ENCODE measurements at places on chromosomes 1 and 21. TPM values are rescaled to one million over a fixed set of nuclear protein-coding genes. Genes with fewer than 3 reads are reported as not detected.

GRCh38 chr1:153541641-153542590 is 1.2 kb upstream of the S100A5 start:
- DNase-seq, result no peak

Gene THEM5
- not detected for total RNA-seq

Gene PSRC1
- 0.64 TPM for total RNA-seq

DNA sequence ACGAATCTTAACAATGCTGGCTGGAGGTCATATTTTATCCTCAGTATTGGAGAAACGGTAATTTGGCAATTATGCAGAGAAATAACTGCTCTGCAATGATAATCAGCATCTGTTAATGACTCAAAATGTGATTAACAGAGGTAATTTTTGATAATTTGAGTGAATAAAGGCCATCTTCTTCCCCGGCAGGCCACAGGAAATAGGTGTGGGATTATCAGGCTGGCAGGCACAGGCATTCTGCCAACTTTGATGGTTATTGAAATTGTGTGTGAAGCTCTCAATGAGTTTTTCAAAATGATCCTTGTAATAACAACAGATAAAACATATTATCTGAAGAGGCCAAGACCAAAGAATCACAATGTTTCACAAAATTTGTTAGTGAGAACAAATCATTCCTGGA is 309.0 kb downstream of the PTGER3 start:
- DNase-seq, result no peak

DNA sequence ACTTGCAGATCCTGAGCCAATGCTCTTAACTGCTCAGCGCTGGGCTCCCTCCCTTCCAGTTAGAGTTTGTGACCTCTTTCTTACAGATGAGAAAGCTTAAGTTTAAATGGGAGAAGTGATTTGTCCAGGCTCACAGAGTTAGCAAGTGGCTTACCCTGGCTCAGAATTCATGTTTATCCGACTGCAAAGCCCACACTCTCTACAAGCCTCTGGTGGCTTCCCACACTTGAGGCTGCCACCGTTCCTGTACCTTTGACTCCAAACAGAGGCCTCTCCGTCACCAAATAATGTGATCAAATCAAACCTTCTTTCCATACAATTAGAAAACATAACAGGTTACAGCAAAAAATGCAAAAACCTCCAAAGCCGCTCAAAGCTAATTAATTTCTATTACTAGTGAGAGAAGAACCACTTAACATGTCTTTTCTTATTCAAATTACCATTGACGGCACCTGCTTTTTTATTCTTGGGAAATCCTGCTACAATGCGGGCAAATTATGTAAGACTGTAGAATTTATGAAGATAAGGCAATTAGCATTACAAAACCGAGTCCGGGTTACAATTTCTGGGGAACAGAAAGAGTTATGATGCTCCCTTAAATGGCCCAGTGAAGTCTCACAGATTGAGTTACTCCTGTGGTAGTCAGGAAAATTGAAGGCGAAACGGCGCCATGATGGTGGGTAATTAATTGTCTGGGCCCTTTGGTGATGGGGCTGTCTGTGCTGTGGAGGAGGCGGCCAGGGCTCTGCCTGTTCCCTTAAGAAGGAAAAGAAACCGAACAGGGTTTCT is 324.3 kb upstream of the POU3F1 start:
- no peak for DNase-seq

- DNase-seq, result no peak
Observed at GRCh38 chr1:224542783-224543440, 73.2 kb upstream of the CNIH3 start.

Gene FCGR3B
- 1.5 TPM for total RNA-seq

- DNase-seq, result no peak
Observed at GRCh38 chr1:5423109-5423508, 569.1 kb downstream of the NPHP4 start.

Gene ZNF648
- 0.09 TPM for total RNA-seq

- no peak for DNase-seq
Observed at GRCh38 chr1:11340233-11340632, 67.2 kb downstream of the UBIAD1 start.

DNA sequence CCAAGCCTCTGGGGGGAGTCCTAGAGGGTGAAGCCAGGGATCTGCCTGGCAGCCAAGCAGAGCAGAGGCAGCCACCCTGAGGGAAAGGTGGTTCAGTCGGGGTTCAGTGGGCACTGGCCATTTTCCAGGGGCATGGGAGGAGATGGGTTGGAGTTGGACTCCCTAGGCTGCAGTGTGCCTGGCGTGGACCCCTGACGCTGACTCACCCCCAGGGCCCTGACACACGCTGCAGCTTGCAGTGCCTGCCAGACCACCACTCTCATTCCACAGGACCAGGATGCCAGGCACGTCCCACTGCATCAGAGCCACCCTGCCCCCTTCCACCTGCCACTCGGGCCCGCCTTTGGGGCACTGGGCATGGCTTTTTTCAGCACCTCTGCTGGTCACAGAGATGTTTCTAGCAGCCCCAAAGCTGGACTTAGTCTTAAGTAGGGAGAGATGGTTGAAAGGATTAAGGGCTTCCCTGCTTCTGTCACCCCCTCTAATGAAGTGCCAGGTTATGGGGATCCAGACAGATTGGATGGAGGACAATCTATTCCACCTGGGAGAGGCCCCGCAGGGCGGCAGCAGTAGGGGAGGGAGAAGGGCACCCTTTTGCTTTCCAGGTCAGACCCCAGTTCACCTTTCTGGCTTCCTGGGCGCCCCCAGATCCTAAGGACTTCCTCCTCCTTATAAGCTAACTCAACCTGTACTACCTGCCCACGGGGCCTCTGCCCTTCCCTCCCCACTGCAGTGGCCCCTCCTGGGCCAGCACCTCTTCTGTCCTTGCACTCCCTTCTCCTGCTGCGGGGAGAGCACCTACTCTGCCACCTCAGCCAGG is 1.6 kb downstream of the SYT2 start:
- no peak for DNase-seq

DNA sequence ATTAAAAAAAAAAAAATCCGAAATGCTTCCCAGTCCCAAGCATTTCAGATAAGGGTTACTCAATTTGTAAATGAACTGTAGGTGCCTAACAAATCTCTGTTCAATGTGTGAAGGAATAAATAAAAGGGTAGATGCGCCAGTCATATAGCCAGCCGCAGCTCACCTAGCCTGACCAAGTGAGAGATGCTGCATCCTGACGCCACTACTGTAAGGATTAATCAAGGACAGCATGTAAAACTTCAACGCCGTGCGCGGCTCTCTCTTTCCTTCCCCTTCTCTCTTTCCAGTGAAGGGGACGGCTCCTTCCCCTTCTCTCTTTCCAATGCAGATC is 441 bp downstream of the PPT1 start:
- DNase-seq, result no peak

Gene KIF17
- total RNA-seq, result 0.56 TPM

GRCh38 chr1:162168261-162168660 is 98.8 kb downstream of the NOS1AP start:
- DNase-seq, result no peak

GRCh38 chr1:181134543-181135436 is 46.3 kb downstream of the IER5 start:
- no peak for DNase-seq

Gene DYNLT5
- 0.41 TPM for total RNA-seq

GRCh38 chr1:116178837-116179236 is 67.6 kb downstream of the MAB21L3 start:
- DNase-seq, result no peak

Gene TTC22
- total RNA-seq, result 8.0 TPM

GRCh38 chr1:89310505-89310904 is 37.8 kb upstream of the GBP5 start:
- no peak for DNase-seq

DNA sequence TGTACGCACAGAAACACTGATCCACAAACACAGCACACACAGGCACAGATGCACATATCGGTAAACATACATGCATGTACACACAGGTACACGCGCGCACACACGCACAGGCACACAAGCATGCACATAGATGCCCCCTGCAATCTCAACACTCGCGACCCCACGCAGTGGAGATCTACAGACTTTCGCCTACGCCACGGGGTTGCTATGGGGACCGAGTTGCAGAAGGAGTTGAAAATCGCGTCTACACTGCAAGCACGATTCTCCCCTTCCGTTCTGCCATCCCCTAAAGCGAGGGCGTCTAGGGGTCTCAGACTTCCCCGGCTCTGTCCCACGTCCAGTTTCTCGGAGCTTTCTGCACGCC is 826 bp downstream of the TRIM17 start:
- DNase-seq, result no peak

Gene PLA2G2A
- total RNA-seq, result 1.1 TPM

DNA sequence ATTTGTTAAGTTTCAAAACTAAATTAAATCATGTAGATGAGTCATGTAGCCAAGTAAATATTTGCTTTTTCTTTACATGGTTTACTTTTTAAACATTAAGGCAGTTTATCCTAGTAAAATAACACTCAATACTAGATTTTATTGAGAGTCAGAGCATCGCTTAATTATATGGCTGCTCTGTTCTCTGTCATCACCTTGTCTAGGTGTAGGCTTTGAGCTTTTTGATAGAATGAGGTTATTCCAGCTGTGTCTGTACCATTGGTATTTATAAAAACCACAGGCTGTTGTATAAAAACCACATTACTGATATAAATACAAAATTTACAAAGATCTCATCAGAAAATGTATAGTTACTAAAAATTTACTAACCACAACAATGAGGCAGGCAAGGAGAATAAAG is 42.5 kb upstream of the GPR52 start:
- DNase-seq, result no peak

GRCh38 chr1:42240966-42241755 is 76.6 kb upstream of the GUCA2A start:
- no peak for DNase-seq

Gene KIAA0319L
- total RNA-seq, result 43.9 TPM

DNA sequence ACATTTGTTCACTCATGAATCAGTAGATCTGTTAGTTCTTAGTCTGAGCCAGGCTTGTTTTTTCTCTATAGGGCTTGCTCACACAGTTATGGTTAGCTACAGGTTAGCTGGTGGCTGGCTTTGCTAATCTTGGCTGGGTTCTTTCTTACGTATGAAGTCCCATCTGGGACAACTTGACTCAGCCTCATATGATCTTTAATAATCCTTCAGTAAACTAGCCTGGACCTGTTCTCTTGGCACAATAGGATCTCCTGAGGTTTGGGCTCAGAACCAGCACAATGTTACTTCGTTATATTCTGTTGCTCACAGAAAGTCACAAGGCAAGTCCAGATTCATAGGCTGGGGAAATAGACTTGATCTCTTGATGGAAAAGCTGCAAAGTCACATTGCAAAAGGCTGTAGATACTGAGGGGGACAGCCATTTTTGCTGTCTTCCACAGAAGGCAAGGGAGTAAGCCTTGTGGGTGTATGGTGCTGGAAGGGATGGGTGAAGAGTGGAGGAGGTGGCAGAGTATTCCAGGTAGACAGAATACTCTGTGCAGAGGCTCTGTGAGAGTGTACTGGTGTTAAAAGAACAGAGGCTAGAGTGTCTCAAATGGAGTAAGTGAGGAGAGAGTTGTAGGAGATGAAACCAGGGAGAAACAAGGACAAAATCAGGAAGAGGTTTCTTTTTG is 24.4 kb downstream of the EFCAB7 start:
- DNase-seq, result no peak

DNA sequence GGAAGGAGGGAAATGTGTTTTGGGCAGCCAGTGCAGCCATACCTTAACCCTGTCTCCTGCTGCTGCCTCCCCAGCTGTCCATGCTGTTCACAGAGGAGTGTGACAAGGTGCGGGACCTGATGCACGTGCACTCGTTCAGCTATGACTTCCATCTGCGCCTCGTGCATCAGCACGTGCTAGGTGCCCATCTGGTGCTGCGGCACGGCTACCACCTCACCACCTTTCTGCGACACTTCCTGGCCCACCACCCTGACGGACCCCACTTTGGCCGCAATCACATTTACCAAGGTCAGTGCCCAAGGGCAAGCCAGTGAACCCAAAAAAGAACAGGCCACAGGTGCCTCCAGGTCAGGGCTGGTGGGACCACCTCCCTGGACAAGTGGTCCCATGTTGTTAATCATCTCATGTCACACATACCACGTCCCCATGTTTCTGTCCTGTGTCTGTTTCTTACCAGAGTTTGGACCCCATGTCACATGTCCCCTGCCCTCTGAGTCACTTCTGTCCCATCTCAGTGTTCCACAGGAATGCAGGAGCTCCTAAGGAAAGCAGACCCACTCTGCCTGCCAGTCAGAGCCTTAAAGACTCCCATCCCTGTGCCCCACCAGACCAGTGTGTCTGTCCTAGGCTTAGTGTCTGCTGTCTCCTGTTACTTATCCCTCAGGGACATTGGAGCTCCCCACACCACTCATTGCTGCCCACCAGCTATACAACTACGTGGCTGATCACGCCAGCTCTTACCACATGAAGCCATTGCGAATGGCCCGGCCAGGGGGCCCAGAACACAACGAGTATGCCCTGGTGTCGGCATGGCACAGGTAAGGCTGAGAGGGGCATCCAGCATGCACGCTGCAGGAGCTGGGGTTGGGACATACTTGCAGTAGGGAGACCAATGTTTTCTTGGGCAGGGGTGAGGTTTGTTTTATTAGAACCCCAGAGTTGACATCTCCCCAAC is 6.6 kb downstream of the HYI start:
- DNase-seq, result no peak

- no peak for DNase-seq
Observed at GRCh38 chr1:109995536-109995935, 11.0 kb downstream of the AHCYL1 start.

DNA sequence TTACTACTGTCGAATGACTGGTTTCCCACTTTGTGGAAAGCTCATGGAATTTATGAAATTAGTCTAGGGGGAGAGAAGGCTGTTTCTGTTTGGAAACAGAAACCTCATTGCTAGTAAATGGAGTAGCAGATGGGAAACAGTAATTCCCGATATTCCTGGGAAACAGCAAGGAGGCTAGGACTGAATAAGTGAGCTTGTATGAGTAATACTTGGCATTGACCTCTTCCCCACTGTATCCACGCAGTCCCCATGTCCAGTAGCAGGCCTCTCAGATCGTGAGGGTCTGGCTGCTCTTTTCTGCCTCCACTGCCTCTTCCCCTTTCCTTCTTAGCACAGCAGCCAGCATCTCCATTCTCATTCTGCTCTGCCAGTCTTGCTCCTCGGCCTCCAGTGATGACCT is 75.5 kb downstream of the PRDM2 start:
- no peak for DNase-seq

DNA sequence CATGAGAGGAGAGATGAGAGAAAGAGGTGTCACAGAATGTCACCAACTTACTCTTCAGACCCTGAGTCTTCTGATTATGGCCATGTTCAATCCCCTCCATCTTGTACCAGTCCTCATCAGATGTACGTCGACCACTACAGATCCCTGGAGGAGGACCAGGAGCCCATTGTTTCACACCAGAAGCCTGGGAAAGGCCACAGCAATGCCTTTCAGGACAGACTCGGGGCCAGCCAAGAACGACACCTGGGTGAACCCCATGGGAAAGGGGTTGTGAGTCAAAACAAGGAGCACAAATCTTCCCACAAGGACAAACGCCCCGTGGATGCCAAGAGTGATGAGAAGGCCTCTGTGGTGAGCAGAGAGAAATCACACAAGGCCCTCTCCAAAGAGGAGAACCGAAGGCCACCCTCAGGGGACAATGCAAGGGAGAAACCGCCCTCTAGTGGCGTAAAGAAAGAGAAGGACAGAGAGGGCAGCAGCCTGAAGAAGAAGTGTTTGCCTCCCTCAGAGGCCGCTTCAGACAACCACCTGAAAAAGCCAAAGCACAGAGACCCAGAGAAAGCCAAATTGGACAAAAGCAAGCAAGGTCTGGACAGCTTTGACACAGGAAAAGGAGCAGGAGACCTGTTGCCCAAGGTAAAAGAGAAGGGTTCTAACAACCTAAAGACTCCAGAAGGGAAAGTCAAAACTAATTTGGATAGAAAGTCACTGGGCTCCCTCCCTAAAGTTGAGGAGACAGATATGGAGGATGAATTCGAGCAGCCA is 8.0 kb downstream of the ELOA start:
- DNase-seq, result no peak

Measured in pancreas (tissue), 10 donors.